NCI-H446 (cell line): ENCODE measurements at places on chromosomes 16 and 17.

DNA sequence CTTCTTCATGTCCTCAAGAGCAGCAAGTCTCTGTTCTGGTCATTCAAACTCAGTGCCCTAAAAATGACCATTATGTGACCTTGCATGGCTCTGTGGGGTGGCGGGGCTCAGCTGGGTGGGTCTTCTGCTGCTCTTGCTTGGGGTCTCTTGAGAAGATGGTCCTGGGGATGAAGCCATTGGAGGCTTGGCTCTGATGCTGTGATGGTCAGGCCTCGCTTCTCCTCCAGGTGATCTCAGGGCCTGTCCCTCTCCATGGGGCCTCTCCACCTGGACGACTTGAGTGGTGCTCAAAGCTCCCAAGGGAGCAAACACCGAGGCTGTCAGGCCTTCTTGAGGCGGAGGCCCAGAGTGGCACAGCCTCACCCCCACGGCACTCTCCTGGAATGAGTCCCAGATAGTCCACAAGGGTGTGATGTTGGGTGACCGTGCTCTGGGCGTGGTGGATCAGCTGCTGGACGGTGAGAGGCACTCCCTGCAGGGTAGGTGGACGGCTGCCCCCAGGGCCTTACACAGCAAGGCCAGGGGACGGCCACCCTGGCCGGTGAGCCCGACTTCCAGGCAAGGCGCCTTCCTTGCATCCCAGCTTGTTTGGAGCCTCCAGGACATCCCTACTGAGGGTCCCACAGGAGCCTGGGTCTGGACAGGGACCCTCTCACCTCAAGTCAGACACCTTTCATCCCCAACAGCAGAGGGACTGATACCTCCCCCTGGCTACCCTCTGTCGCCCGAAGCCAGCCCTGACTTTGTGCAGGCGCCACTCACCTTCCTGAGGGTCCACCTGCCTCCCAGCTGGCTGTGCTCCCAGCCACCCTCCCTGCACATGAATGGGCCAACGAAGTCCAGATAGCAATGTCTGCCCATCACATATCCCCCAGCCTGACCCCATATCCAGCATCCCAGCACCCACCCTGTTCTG lies 48.7 kb downstream of the USP22 start:
- no peak for DNase-seq

- DNase-seq: no peak
These were observed 8.7 kb downstream of the FZD2 start for GRCh38 chr17:44565866-44566443.

DNA sequence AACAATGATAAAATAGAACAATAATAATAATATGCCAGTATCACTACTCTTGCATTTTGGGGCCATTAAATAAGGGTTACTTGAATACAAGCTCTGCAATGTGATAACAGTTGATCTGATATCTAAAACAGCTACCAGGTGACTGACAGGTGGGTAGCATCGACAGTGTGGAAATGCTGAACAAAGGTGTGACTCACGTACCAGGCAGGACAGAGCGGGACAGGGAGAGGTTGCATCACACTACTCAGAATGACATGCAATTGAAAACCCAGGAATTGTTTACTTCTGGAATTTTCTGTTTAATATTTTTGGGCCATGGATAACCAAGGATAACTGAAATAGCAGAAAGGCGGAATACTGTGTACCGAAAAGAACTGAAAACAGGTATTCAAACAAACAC lies 15.8 kb upstream of the ZNF19 start:
- no peak for DNase-seq

GRCh38 chr17:63798572-63799106 lies 24.7 kb downstream of the DDX42 start:
- no peak for DNase-seq

GRCh38 chr16:82864332-82865040 lies 237.7 kb downstream of the CDH13 start:
- DNase-seq: no peak

GRCh38 chr17:18267366-18267765 lies 6.9 kb downstream of the MIEF2 start:
- no peak for DNase-seq

GRCh38 chr16:24075931-24076716 lies 180.0 kb upstream of the CACNG3 start:
- DNase-seq: no peak

- no peak for DNase-seq
These were observed 1.3 kb downstream of the GUCY2D start for GRCh38 chr17:8003594-8004181.

DNA sequence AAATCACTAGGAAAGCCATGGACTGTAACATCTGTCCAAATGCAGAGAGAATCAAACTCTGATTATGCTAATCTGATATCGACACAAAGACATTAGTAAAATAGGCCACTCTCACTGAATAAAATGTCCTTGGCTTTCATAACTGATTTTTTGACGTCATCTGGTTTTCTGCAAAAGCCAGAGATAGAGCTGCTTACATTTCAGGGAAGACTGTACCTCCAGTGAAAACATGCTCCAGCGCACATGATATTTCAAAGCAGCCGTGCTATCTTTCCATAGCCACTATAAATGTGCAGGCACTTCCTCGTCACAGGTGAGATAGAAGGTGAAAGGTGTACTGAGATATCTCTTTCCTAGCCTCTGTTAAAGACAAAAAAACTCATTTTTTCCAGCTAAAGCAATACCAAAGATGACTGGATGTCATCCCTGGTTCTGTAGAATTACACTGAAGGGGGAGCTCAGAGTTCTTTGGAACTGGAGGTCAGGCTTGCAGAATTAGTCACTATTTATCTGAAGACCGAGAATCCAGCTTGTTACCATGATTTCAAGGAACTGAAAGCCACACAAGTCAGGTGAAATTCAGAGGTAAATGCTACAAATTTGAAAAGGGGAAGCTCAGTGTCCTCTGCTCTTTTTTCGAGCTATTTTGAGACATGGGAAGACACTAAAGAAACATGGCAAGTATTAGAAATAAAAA lies 249.5 kb downstream of the CA10 start:
- no peak for DNase-seq

GRCh38 chr17:78263063-78263735 lies 31.8 kb downstream of the TMEM235 start:
- no peak for DNase-seq

- peak; percentile 53 for DNase-seq
These were observed 153.4 kb upstream of the PLCG2 start for GRCh38 chr16:81625544-81626153.

DNA sequence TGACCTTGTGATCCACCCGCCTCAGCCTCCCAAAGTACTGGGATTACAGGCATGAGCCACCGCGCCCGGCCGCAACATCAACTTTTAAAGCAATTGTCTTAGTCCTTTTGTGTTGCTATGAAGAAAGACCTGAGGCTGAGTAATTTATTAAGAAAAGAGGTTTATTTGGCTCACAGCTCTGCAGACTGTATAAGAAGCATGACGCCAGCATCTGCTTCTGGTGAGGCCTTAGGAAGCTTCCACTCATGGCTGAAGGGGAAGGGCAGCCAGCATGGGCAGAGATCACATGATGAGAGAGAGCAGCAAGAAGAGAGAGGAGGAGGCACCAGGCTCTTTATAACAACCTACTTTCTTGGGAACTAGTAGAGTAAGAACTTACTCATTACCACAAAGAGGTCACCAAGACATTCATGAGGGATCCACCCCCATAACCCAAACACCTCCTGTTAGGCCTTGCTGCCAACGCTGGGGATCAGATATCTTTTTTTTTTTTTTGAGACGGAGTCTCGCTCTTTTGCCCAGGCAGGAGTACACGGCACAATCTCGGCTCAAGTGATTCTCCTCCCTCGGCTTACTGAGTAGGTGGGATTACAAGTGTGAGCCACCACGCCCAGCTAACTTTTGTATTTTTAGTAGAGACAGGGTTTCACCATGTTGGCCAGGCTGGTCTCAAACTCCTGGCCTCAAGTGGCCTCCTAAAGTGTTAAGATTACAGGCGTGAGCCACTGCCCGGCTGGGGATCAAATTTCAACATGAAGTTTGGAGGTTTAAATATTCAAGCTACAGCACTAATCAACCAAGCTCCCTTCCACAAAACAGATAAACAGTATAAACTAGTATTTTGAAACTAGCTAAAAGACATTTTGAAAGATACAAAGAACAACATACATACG lies 21.4 kb upstream of the GPT2 start:
- no peak for DNase-seq

- DNase-seq: no peak
These were observed 223.6 kb upstream of the CIBAR2 start for GRCh38 chr16:85335584-85336491.

DNA sequence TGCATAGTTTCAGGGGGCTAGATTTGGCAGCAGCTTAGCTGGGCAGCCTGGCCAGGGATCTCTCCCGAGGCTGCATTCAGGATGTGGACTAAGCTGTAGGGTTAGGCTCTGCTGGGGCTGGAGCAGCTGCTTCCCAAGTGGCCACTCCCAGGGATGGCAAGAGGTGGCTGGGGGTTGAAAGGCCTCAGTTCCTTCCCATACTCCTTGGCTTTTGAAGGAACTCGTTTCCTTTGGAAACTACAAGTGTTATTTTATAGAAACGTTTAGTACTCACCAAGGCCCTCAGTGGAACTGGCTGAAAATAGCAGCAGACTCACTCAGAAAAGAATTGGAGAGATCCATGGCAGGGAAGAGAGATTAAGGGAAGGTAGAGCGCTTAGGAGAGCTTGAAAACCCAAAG lies 76.4 kb downstream of the WWP2 start:
- no peak for DNase-seq

DNA sequence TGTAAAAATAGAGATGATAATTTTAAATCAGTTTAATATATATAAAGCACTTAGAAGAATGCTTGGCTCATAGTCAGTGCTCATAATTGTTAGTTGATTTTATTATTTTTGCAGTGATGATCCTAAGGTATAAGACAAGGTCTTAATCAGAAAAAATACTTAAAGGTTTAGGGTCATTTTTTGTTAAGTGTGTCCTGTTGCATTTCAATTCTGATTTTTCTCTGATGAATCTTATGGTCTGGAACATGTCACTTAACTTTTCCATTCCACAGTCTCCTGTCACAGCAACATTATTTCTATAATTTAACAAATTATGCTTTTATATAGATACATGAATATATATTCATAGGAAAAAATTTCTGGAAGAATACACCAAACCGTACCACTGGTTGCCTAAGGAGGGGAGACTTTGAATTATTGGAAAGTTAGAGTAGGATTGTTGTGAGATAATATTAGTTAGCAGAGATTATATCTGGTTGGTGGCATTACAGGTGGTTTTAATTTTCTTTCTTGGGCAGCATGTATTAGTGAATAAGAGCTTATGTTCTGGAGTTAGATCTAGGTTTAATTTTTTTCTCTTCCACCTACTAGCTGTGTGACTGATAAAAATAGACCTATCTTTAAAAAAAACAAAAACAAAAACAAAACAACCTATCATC lies 188.7 kb downstream of the TANC2 start:
- no peak for DNase-seq

DNA sequence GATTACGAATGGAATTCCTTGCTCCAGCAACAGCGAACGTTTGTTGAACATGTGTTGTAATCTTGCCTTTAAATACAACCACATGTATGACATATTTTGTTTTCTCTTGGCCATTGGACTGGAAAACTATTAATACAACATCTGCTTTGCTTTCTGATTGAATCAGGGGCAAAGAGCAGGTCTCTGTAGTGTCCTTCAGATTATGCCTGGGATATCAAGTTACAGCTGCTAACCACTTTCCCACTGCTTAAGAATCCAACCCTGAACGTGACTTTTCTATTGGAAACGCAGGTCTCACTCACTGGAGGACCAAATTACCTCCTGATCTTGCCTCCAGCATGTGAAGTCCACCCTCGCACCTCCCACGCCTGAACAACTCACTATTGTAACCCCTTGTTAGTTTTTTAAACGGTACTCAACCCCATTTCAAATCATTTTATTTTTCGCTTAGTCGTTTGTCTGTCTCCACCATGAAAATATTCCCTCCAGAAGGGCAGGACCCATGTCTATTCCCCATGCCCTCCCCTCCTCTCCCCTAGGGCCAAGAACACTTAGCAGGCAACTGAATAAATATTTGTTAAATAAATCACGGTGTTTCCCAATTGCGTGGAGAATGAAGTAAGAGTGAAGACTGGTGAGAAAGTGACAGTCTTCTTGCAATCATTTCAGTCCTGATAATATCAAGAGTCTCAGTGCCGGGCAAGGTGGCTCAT lies 57.4 kb upstream of the MRTFB start:
- peak; percentile 34 for DNase-seq

- DNase-seq: no peak
These were observed 586.4 kb downstream of the MAF start for GRCh38 chr16:79013930-79014660.

GRCh38 chr17:19369846-19370492 lies 7.4 kb upstream of the B9D1 start:
- no peak for DNase-seq

DNA sequence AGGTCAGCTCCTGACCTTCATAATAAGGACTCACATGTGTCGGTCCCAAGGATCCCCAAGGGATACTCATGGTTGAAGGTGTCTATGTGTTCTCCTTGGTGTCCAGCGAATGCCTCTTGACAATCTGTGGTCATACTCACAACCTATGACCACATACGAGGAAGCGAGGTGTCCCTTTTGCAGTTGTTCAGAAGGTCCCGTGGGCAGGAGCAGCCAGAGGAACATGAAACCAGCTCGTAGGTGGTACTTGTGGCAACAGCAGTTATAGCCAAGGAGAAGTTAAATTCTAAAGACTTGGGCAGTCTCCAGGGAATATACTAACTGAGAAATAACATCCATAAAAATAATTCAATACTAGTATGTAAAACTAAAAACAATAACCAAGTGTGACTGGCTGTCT lies 685.3 kb downstream of the WWOX start:
- no peak for DNase-seq

GRCh38 chr16:73846007-73846330 lies 450.6 kb upstream of the PSMD7 start:
- no peak for DNase-seq

- DNase-seq: no peak
These were observed 40.3 kb downstream of the HOXB1 start for GRCh38 chr17:48490451-48490892.

GRCh38 chr17:63262751-63263476 lies 183.2 kb downstream of the CYB561 start:
- no peak for DNase-seq

- peak; percentile 46 for DNase-seq
These were observed 3.4 kb upstream of the MLLT6 start for GRCh38 chr17:38701504-38702165.

GRCh38 chr17:1727258-1727789 lies 2.8 kb downstream of the WDR81 start:
- no peak for DNase-seq

GRCh38 chr16:14186795-14187221 lies 115.7 kb downstream of the MRTFB start:
- DNase-seq: no peak

- DNase-seq: no peak
These were observed 26.7 kb downstream of the ITGAL start for GRCh38 chr16:30499284-30499683.
